ENCODE measurements at places on chromosomes 5 and 9.

DNA sequence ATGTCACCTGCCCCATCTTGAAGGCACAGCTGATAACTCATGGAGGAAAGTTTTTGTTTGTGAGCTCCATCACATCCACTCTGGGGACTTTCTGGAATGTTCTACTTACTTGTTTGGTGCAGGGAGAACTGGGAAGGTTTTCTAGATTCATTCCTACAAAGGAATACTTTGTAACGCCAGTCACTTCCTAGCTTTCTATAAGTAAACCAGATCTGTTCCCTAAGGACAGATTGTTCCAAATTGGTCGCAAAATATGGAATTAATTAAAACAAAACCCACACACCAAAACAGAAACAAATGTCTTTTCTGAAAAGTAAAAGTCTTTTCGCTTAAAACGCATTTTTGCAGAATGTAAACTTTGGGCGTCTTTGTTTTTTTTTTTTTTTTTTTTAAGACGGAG, 167.6 kb downstream of the PDZD2 start:
- DNase-seq: no peak

GRCh38 chr9:78903581-78903980, 606.7 kb downstream of the PSAT1 start:
- no peak for DNase-seq

- DNase-seq: no peak
Measured at GRCh38 chr9:101030086-101030391, 1.5 kb downstream of the PLPPR1 start.

DNA sequence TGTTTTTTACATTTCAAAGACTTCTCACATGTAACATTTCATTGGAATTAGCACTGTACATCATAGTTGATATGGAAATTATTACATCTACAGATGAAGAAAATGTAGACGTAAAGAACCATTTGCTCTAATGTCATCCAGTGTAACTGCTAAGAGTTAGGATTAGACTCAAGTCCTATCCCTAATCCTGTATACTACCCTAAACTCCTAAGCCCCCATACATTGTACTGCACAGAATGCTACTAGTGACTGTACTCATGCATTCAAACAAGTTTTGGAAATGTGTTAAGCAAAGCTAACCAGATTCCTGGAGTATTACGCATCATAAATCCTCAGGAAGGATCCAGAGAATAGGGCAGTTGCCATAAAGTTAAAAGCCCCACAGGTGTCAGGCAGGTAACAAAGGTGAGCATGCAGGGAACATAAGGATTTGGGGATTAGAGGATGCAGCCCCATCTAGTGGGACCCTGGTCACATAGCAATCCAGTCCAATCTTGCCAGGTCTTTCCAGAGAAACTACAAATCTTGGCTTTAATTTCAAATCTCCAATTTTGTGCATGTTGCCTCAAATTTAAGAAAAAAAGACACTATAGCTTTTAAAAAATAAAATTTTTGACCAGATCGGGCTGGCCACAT, 32.0 kb downstream of the HAVCR1 start:
- no peak for DNase-seq

DNA sequence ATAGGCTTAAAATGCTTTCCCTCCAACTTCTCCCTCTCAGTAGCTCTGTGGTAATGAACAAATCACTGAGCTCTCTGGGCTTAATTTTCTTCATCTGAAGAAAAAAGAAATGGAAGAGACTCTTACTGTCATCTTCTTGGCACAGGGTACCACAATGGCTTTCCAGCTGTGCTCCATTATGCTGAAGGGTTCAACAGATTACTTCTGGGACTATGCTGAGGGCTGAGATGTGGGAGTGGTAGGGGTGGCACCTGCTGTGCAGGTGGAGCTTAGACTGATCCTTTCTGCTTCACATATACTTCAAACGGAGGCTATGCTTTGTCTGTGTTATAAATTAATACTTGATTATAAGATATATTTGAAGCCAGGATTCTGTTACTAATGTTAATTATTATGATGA, 840.2 kb upstream of the C9orf72 start:
- DNase-seq: no peak

DNA sequence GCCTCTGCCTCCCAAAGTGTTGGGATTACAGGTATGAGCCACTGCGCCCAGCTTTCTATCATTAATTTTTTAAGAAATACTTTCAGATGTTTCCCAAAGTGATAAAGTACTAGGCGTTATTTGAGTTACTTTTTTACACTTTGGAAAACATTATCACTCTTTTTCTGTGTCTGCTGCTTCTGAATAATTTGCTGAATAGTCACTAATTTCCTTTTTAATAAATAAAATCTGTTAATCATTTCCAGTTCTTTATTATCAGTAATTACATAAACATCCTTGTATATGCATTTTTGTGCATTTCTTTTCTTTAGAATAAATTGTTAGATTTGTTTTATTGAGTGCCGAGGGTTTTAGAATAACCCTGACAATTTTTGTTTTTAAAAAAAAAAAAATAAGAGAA, 48.6 kb downstream of the UHRF2 start:
- no peak for DNase-seq

GRCh38 chr9:105245029-105245890, 809 bp downstream of the SLC44A1 start:
- no peak for DNase-seq

Measured in kidney epithelial cell (primary cell).